ENCODE measurements at places on chromosomes 7 and 10.

- DNase-seq = no peak
Observed at GRCh38 chr7:11252705-11253272, 279.1 kb downstream of the PHF14 start.

DNA sequence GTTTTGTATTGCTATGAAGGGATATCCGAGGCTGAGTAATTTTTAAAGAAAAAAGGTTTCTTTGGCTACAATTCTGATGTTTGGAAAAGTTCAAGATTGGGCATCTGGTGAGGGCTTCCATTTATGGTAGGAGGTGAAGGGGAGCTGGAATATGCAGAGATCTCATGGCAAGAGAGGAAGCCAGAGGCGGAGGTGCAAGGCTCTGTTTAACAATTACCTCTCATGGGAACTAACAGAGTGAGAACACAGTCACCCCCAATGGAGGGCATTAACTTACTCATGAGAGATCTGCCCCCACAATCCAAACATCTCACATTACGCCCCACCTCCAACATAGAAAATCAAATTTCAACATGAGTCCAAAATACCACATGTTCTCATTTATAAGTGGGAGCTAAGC, 62.0 kb downstream of the AKR1D1 start:
- no peak for DNase-seq

DNA sequence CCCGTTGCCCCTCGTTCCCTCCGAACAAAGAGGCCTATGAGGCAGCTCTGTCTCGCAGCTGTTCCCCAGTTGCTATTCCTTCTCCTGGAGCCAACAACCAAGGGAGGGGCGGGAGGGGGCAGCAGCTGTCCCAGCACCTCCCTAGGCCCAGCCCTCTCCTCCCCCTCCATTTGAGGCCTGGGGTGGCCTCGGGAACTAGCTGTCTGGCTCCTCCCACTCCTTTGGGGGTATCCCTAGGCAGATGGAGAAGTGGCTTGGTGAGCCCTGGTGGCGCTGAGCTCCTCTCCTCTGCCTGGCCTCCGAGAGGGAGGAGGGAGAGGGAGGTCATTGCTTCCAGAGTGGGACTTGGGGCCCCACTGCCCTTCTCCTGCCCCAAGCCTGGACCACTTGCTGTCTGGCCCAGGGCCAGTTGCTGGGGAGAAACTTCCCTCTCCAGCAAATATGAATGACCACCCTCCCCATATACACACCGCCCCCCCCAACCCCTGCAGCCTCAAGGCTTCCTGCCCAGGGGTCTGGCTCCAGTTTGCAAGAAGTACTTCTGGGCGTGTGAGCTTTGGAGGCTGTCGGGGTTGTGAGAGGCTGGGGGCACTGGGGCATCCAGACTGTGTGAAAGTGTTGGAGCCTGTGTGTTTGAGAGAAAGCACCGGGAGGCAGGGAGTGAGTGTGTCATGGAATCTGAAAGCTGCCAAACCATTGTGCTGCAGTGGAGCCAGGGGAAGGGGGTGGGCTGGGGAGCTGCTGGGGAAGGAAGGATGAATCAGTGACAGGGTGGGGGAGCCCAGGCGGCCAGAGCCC, 3.1 kb downstream of the FLNC start:
- DNase-seq = peak; percentile 80

DNA sequence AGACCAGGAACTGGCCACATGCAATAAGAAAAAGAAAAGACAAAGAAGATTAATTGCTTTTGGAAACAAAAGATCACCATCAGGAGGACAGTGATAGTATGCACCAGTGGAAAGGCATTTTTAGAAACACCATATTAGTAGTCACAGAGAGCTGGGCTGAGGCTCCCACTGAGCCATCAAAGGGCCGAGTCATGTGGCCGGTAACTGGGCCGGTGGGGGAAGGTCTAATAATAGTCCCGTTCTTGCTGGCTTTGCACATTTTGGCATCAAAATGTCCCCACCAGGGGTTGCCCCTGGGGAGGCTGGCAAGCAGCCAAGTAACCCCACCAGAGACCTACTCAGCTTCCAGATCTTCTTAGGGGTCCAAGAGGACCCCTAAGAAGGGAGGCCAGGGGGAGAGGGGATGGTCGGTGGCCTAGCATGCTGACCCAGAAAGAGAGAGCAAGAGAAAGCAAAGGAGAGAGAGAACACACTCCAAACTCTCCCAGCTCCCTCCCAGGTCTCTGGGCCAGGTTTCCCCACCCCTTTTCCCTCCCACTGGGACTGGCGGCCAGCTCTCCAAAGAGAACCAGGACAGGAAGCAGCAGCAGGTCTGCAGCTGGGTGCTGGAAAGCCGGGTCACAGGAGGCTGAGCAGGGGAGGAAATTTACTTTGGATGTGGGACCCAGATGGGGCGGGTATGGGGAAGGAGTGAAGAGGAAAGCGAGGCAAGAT, 70.2 kb upstream of the FGFR2 start:
- no peak for DNase-seq

GRCh38 chr10:59303018-59303417, 59.3 kb downstream of the FAM13C start:
- no peak for DNase-seq

GRCh38 chr10:21895932-21896331, 107.6 kb downstream of the DNAJC1 start:
- no peak for DNase-seq

GRCh38 chr10:61398366-61399129, 54.6 kb downstream of the TMEM26 start:
- no peak for DNase-seq

DNA sequence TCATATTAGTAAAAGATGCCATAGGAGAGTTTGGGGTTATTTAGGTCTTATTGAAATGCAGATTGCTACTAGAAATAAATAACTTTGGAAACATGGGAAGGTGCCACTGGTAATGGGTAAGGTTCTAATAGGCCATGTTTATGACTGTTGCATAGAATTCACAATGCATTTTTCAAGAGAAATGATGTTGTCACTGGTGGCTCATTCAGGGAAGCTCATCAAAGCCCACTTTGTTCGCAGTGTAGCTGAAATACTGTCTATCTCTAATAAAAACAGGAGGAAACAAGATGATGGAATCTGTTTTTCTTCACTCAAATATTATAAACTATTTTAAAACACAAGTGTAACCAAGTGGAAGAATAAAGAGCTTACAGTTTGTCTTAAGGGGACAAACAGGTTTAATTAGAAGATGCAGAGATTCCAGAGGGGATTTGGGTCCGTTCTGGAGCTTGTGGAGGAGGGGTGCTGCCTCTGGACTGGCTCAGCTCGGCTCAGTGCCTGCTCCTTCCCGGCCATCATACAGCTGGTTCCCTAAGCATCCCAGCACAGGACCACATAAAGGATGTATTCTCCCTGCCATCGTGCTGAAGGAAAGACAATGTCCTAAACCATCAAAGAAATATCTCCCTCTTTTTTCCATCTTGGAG, 20.4 kb downstream of the OPALIN start:
- DNase-seq = no peak

DNA sequence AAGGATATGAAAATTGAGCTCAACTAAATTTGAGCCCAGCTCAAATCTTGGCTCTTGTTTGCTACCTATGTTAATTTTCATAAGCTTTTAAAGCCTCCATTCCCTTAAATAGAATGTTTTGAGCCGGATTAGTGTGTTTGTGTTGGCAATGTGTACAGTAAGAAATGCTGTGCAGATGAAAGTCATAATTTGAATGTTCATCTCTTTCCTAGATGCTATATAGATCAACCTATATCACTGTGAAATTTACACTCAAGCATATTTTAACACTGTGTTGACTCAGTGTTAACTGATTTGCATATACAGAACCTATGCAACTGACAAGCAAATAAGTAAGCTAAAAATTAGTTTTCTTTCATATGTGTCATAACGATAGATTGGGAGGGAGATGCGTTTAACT, 272.5 kb downstream of the TFEC start:
- DNase-seq = no peak

DNA sequence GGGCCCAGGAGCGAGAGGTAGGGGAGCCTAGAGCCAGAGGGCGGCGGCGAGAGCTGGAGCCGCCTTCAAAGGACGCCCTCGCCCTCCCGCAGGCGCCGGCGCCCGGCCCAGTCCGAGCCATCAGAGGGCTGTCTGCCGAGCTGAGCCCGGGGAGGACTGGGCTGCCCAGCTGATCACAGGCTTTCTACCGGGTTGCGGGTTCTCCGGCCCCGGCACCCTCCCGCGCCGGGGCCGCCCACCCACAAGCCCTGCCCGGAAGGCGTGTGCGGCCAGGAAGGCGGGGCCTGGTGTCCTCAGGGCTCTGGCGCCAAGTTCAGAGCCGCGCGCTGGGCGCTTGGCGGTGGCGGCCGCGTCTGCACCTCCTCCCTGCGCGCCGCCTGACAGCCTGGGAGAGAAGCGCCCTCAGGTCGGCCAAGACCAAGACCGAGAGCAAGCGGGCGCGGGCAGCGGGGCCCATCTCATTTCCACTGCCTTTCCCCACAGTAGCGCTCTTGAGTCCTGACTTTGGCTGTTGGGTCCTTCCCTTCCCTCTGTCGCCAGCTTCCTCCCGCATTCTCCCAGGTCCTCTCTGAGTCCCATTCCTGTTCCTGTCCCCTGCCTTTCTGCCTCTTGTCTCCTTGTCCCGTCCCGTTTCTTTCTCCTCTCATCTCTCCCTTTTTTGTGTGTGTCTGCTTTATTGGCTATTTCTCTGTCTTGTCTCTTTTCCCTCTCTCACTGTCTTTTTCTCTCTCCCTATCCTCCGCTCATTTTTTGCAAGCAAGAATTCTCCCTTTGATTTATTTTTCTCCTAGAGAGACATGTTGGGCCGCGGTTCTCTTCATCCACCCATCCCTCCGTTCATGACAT, 60.6 kb upstream of the MSMB start:
- DNase-seq = peak; percentile 70

DNA sequence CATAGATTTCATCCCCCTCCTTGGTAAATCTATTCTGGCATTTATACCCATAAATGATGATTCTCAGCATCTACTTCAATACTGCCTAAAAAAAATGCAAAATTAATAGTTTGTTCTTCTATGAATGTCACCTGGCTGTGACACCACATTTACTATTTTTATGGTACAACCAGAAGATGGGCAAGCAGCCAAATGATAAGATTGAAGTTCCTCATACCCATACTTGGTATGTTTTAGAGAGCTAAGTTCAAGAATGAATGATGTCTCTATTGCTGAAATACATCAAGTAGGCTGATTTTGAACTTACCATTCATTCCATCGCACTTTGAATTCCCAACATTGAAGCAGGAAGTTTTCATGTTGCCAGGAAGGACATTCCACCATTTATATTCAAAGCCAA, 134.2 kb downstream of the ELAPOR2 start:
- DNase-seq = no peak

- peak; percentile 72 for DNase-seq
Observed at GRCh38 chr7:112779667-112780066, 10.5 kb downstream of the TMEM168 start.

GRCh38 chr10:78980354-78980753, 88.4 kb upstream of the ZMIZ1 start:
- no peak for DNase-seq

DNA sequence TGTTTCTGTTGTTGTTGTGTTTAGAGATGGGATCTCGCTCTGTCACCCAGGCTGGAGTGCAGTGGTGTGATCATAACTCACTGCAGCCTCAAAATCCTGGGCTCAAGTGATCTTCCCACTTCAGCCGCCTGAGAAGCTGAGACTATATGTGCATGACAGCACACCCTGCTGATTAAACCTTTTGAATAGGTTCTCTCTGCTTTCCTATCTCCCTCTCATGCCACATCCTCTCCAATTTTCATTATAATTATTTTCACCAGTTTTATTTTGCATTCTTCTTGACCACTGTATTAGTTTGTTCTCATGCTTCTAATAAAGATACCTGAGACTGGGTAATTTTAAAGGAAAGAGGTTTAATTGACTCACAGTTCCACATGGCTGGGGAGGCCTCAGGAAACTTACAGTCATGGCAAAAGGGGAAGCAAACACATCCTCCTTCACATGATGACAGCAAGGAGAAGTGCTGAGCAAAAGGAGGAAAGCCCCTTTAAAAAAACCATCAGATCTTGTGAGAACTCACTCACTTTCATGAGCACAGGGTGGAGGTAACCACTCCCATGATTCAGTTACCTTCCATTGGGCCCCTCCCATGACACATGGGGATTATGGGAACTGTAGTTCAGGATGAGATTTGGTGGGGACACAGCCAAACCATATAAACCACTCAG, 12.9 kb downstream of the AGK start:
- DNase-seq = no peak

DNA sequence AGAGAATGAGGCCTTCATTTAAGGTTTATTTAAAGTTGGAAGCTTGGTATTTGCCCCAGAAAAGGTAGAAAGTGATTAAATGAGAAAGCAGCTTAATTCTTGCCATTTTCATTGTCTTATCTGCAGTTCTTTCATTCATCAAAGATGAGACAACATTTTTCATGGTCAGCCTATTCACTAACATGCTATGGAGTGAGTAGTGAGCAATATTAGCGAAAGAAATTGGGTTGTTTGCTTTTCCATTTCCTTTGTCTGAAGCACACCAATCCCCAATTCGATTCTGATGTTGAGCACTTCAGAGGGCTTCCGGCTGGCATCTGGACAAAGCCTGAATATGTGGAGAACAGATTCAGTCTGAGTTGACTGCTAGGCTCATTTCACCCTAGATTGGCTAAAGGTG, 317.2 kb downstream of the BBS9 start:
- DNase-seq = no peak

DNA sequence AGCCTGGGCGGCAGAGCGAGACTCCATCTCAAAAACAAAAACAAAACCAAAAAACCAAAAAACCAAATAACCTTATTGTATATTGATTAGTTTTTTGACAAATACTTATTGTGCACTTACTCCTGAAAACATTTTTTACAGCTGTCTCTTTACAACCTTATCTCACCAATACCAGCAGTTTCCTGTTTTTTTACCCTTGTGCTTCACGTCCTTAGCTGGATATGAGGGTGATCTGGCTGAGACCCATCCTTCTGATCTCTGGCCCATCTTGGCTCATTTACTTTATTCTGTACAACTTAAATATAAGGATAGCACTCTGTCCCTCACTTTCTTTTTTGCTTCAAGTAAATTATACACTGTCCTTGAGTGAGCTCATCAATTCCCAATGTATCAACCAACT, 104.6 kb upstream of the DNAJB12 start:
- DNase-seq = no peak

DNA sequence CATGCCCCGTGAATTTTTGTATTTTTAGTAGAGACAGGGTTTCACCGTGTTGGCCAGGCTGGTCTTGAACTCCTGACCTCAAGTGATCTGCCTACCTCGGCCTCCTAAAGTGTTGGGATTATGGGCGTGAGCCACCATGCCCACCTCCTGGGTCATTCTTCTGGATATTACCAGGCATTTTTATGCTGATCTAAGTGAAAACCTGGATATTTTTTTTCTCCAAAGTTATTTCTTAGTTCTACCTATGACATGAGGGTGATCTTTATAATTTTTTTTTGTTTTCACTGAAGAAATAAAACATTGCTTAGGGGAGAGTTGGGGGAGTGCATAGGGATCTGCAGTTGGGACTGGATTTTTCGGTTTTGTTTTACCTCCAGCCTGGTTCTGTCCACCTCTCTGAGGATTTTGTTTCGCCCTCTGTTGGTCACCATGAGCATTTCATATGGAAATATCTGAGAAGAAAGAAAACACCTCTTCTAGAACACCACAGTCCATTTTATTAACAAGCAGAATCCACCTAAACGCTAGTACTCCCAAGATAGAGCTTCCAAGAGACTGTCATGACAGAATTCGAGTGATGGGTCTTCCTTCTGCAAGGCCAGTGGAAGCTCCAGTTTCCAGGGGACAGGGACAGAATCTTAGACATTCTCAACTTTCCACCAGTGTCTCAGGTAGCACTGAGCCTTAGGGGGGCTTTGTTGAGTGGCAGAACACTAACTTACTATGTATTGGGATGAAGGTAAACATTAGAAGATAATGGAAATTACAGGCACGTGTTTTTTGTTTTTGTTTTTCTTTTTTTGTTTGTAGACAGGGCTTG, 33.4 kb upstream of the AFAP1L2 start:
- DNase-seq = peak; percentile 38

- peak; percentile 95 for DNase-seq
Observed at GRCh38 chr7:66050990-66051448, 24.6 kb upstream of the ASL start.

Measured in adipocyte (in vitro differentiated cells).